ENCODE measurements at places on chromosomes 13 and 19.
A peak's percentile ranks its signal among the peaks of the same experiment; 100 is the strongest.

DNA sequence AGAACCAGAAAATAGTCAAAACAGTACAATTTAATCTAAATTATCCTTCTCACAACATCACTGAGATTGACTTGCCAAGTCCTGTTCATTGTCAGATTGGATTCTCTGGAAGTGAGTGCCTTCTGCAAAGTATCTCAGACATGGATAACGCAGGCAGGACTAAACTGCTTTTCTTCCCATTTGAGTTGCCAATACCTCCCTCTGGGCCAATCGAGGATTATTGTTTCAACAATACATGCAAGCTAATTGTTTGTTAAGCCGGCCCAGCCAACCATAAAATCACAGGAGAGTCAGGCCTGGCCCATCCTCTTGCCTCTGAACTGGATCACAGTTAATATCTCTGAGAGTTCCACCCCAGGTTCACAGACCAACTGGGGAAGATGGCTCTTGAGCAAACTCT, 240.0 kb downstream of the ENOX1 start:
- DNase-seq: no peak

DNA sequence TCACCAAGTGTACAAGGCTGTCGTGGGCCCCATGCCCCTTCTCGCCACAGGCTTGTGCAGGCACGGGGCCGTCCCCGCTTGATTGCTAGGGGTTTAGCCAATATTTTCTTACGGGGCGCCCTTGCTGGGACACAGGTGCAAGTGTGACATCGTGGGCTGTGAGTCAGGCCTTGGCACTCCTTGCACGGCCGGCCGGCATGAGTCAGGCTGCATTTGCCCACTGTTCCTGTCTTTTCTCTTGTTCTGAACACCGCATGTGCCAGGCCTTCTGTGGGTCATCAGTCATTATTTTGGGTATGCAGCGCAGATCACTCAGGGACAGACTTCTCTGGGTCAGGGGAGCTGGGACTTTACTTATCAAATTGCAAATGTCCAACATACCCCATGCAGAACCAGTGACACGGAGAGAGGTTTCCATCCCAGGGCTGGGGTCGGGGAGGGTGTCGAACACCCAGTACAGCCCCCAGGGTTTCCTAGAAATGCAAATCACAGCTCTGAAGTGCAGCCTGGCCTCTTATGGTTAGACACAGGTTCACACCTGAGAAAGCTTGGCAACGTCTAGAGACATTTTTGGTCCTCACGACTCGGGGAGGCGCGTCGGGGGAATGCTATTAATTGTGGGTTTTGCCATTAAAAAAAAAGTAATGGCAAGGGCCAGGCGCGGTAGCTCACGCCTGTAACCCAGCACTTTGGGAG, 22.5 kb upstream of the KLF2 start:
- DNase-seq: peak; percentile 87

DNA sequence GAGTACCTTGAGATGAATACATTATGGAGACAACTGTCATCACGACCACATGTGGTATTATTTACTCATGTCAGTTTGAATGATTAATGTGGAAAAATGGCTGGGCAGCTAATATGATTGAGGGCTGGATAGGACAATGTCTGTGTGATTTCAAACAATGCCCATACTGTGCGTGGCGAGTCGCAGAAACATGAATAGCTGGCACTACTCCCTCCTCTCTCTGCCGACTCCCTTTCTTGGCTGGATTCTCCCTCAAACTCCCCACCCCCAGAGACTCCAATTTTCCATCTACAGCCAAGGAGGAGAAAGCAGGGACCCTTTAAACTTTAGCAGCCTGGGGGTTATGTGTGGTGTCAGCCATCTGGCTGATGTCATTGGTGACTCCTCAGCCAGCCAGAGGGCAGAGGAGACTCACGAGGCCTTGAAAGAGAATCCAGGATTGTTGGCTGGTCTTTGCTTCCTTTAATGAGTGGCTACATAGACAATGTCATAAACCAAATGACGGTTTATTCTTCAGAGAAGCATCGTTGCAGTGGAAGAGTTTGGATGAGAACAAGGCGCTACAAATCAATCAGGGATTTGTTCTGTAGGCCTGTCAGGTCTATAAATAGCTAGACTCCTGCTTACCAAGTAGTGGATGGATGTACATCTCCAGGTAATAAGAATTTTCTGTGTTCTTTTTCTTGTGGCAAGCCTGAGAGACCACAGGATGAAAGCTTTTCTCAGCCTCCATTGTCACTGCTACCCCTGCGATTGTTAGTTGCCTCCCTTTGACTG, 165.6 kb downstream of the DLEU7 start:
- DNase-seq: no peak

DNA sequence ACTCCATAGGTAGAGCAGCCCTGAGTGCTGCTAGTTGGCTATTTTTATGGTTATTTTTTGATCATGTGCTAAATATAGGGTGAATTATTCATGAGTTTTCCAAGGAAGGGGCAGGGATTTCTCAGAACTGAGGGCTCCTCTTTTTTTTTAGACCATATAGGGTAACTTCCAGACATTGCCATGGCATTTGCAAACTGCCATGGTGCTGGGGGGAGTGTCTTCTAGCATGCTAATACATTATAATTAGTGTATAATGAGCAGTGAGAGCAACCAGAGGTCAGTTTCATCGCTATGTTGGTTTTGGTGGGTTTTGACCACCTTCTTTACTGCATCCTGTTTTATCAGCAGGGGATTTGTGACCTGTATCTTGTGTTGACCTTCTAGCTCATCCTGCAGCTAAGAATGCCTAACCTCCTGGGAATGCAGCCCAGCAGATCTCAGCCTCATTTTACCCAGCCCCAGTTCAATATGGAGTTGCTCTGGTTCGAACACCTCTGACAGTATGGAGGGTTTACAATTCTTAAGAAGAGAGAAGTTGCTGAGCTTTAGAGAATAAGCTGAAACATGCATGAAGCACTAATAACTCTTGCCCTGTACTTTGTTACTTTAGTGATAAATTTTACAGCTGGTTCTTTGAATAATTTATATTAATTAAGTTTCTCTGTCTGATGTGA, 31.7 kb downstream of the CEACAM1 start:
- DNase-seq: no peak

DNA sequence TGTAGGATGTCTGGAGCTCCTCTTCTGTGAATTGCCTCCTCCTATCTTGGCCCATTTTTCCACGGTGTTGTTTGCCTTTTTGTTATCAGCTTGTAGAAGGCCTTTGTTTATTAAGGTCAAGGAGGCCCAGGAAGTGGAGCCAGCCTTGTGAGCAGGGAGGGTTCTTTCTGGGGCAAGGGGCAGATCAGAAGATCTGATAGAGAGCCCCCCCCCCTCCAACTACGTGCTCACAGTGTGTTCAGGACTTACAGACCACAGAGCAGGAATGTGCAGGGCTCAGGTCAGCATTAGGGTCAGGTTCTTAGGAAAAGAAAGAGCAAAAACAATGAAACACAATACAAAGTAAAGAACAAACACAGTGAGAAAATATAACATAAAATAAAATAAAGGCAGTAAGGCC, 59.4 kb downstream of the CCNE1 start:
- DNase-seq: no peak

- DNase-seq: peak; percentile 65
These were observed 3.7 kb upstream of the MKNK2 start for GRCh38 chr19:2054763-2055162.

- DNase-seq: no peak
These were observed 21.7 kb upstream of the C1QTNF9B start for GRCh38 chr13:23919006-23919405.

GRCh38 chr19:18506101-18506930, 15.6 kb downstream of the ELL start:
- DNase-seq: peak; percentile 42

DNA sequence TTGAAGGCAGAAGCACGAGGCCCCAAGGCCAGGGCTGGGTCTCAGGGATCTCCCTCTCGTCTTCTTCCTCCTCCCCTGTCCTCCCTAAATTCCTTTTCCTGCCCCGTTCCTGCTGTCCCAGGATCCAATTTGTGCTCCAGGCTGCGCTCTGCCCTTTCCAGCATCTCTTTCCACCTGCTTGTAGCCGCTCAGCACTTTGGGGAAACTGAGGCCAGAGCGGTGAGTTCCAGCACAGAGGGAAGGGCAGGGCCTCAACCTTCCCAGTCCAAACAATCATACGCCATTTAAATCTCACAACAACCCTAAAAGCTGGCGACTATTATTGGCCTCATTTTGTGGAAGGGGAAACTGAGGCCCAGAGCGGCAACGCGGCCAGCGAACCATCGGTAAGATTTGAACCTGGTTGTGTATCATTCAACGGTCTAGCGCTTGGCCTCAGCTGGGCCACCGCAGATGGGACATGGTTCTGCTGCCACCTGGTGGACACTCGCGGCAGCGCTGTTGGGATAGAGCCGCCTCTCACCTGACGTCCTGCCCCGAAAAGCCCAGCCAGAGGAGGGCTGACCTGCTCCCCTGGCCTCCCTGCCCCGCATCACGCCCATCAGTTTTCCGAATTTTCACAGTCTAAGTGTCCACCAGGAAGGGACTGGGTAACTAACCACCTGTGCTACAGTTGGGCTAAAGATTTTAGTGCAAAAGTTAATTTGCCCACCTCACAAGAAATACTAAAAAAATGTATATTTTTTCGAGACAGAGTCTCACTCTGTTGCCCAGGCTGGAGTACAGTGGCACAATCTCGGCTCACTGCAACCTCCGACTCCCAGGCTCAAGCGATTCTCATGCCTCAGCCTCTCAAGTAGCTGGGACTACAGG, 4.2 kb upstream of the RPL18A start:
- DNase-seq: peak; percentile 96

DNA sequence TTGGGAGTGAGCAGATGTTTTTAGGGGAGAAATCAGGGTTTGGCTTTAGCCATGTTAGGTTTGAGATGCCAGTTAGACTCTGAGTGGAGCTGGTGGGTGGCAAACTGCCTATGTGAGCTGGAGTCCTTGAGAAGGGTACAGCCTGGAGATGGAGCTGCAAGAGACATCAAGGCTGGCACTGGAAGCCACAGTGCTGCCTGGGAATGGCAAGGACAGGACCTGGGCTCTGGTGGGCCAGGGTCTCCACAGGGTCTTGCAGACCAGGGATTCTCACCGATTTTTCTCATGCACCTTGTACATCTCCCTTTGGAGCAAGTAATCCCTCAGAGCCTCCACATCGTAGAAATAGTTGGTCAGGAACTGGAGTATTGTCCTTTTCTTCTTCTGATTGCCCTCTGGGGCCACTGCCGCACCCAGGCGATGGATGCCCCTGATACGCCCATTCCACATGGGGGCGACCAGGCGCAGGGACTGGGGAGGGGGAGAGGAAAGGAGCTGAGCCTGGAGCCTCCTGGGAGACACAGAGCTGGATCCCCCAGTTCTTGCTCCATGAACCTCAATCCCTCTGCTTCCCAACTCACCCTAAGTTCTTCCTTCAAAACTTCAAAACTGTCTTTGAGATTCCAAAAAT, 1.7 kb downstream of the DMAC2 start:
- DNase-seq: peak; percentile 45

- DNase-seq: no peak
These were observed 53.1 kb downstream of the ATP7B start for GRCh38 chr13:51958217-51958547.

GRCh38 chr13:75432045-75432444, 49.9 kb downstream of the TBC1D4 start:
- no peak for DNase-seq

DNA sequence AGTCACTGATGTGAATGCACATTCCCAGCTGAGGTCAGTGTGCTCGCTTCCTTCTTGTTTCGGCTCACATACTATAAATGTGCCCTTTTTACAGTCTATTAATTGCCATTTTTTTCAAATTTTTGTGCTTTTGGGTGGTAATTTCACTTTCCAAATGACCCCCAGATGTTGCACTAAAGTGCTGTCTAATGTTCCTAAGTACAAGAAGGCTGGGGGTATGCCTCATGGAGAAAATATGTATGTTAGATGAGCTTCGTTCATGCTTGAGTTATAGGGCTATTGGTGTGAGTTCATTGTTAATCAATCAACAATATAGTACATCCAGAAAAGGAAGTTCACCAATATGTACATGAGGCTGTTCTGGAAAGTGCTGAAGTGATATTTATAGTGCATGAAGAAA, 84.7 kb downstream of the KL start:
- no peak for DNase-seq

- no peak for DNase-seq
These were observed 30.2 kb downstream of the PDCD5 start for GRCh38 chr19:32611161-32611560.

GRCh38 chr19:48720251-48720612, 707 bp upstream of the MAMSTR start:
- no peak for DNase-seq

GRCh38 chr13:25169356-25169755, 2.7 kb downstream of the AMER2 start:
- no peak for DNase-seq

GRCh38 chr13:93976528-93976927, 503.0 kb downstream of the DCT start:
- no peak for DNase-seq

GRCh38 chr13:80668452-80668851, 327.5 kb upstream of the SPRY2 start:
- DNase-seq: no peak

- DNase-seq: peak; percentile 93
These were observed 1.5 kb upstream of the RAB3A start for GRCh38 chr19:18205200-18205892.

DNA sequence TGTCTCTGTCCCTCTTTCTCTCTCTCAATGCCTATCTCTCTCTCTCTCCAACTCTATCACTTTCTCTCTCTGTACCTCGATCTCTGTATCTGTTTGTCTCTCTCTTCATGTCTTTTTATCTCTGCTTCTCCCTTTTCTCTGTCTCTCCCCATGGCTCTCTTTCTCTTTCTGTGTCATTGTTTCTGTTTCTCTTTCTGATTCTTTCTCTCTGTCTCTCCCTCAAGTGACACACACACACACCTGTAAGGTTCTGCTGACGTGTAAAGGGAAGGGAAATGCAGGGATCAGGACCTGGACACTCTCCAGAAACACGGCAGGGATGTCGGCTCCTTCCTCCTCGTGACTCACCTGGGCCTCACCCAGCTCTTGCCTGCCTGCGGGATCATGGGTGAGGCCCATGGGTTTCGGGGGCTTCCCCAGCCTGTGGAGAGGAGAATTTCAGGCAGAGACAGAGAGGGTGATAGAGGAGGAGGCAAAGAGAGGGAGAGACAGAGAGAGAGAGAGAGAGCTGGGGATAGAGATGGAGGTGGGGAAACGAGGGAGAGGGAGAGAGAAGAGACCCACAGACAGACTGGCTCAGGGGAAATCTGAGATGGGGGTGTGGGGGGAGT, 5.4 kb upstream of the PLAUR start:
- DNase-seq: no peak

DNA sequence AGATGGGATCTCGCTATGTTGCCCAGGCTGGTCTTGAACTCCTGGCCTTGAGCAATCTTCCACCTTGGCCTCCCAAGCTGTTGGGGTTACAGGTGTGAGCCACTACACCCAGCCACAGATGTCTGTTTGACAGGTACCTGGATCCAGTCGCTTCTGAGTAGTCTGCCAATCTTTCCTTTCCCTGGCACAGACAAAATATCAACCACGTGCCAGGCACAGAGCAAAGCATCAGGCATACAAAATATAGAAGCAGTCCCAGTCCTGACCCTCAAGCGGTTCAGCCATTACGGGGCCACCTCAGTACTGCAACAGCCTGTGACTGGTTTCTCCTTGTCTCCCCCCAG, 3.8 kb downstream of the ELAVL1 start:
- no peak for DNase-seq

GRCh38 chr13:55245005-55245644, 1895.6 kb upstream of the PRR20A start:
- DNase-seq: no peak

Measured in osteoblast (primary cell).